ENCODE measurements at places on chromosomes 2 and 18.

DNA sequence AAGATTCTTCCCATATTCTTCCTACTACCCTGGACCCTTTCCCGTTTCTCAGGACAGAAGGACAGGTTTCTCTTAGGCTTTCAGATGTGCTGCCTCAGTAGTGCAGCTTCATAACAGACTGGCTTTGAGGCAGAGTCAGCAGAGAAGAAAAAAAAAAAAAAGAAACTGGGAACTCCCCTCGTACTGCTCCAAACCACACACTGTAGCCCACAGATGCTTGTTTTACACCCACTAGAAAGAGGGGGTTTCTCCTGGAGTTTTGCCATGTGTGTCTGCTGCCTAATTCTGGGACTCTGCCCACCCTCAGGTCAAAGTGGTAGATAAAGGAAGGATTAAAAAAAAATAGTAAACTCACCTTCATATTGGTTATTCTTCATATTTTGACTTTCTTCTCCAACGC lies 95.9 kb downstream of the NCOA1 start:
- no peak for DNase-seq

GRCh38 chr2:129914538-129915302 lies 64.7 kb upstream of the RAB6C start:
- no peak for DNase-seq

DNA sequence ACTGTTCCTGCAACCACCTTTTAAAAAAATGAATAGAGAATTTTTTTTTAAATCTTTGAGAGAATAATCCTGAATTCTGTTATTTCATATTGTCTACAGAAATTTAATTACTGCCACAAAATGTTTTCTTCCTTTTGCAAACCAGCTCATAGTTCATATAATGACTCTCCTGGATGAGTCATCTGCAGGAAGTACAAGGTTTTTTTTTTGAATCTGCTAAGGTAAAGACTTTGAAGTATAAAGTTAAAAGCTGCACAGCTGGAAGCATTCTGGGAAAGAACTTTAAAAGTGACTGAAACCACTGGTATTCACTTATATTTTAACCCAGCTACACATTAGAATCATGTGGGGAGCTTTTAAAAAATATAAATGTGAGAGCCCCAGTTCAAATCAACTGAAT lies 25.4 kb downstream of the SESTD1 start:
- DNase-seq: peak; percentile 38

DNA sequence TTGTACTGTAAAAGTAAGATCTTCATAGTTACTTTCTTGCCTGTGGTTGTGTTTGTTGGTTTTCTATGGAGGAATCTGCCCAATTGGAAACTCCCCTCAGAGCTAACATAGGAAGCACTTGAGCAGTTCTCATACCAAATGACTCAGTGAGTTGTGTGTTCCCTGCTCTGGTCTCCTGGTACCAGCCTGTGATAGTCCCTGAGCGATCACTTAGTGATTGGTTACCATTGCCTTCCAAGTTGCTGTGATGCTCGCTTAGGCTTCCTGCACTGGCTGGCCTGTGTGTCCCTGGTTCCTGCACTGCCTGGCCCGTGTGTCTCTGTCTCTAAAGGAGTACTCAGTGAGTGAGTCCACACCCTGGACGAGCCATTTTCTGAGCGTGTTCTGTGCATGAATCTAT lies 133.0 kb downstream of the MAP4K4 start:
- DNase-seq: no peak

- no peak for DNase-seq
Observed at GRCh38 chr2:197011021-197011417, 84.5 kb upstream of the PGAP1 start.

- no peak for DNase-seq
Observed at GRCh38 chr2:125857971-125858794, 797.8 kb upstream of the GYPC start.

- no peak for DNase-seq
Observed at GRCh38 chr18:51091270-51091669, 61.3 kb downstream of the SMAD4 start.

- no peak for DNase-seq
Observed at GRCh38 chr2:157789256-157789655, 86.9 kb downstream of the ACVR1 start.

DNA sequence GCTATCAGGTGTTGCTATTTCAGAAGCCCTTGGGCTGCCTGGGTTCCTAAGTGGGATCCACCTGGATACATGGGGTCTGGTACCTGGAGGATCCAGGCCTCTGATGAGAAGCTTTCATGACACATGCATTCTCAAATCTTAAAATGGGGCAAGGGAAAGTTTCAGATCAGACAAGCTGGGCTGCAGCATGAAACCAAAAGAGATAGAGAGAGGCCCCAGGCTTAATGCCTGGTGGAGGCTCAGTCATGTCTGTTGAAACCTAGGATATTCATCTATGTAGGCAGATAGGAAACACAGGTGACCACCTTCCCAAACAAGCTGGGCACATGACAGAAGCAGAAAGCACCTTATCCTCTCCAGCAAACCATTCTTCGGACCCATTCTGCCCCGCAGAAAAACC lies 18.8 kb upstream of the PLB1 start:
- DNase-seq: no peak

DNA sequence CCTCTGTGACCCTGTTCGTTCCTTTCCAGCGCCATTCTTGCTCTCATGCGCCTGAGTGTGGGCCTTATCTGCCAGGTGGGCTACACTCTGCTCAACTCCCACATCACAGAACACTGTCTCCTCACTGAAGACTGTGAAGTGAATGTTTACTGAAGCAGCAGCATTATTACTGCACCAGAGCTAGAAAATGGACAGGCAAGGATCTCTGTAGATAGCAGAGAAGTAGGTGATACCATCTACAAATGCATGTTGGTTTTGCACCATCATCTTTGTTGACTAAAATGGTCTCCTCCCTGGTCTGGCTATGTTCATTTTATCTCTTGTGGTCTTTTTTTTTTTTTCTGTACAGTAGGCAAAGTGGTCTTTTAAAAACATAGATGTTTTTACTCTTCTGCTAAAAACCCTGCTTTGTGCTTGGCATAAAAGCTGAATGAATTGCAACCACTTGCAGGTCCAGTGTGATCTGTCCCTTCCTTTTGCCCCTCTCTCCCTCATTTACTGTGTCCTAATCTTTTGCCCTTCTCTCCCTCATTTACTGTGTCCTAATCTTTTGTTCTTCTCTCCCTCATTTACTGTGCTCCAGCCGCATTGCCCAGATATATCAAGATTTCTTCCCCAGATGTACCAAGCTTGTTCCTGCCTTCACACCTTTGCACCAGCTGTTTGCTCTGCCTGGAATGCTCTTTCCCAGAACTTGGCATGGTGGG lies 35.4 kb downstream of the BABAM2 start:
- no peak for DNase-seq

DNA sequence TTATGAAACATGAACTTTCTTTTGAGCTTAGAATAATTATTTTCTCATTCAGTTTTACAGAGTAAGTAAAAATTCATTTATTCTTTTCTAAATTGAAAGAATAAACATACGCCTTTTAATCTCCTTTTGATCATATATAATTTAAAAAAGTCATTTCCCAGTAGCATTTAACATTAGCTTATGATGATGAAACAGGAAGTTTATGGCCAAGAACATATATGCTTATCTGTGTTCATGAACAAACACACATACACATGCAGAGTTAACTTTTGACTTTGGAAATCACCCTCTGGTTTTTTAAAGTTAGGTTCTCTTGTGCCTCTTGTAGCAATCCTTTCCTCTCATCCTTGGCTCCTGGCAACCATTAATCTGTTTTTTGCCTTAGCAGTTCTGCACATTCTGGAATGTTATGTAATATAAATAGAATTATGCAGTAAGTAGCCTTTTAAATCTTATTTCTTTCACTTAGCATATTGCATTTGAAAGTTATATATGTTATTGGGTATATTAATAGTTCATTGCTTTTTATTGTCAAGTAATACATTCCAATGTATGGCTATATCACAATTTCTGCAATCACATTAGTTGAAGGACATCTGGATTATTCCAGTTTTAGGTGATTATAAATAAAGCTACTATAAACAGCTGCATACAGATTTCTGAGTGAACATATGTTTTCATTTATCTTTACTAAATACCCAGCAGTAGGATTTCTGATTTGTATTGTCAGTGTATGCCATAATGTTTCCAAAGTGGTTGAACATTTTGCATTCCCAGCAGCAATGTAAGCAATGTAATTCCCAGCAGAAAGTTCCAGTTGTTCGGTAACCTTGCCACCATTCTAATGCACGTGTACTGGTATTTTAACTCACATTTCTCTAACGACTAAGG lies 210.3 kb downstream of the ZRANB3 start:
- no peak for DNase-seq

DNA sequence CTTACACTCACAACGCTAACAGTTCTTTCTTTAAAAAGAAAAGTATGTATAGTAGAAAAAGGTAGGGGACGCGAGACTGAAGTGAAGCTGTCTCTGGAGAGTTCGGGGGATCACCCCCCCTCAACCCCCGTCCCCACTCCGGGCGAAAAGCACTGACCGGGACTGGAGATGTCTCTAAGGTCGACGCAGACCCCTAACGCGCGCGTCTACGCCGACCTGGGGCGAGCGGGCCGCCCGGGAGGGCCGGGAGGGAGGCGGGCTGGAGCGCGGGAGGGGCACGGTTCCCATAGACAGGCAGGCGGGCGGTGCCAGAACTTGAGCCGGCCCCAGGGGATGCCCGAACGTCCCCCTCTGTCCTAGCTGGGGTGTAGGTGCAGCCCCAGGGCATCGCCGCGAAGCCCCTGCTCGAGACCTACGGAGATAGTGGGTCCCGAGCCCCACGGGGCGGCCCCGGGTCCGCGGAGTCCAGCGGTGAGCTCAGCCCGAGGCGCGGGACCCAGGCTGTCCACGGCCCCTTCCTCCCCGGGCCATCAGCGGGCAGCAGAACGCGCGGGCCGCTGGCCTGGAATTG lies 82.2 kb downstream of the CHRNA1 start:
- no peak for DNase-seq

DNA sequence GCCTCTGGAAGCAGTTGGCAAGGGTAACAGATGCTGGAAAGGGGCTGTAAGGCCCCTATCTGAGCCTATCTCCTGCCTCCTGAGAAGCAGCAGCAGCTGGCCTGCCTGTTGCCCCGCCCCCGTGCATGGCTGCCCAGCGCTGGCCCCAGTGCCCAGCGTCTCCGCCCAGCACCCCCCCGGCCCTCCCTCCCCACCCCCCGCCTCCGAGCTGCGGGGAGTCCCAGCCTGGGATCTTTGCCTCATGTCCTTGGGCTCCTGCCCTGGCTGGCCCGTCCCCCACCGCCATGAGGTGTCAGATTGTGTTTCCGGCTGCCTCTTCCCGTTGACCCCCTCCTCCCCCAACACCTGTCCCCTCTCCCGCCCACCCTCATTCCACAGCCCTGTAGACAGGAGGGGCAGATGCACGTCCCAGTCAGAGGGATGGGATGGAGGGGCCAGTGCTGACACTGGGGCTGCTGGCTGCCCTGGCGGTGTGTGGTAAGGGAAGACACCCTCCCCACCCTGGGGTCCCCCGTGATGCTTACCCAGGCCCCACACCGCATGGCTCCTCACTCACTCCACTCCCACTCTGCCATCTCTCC lies at the start of gene CHRND:
Gene CHRND (plus strand): TSS at position 370 of the 581 bp plus-strand sequence. CDS start 56 bp downstream, at position 426.
- no peak for DNase-seq

DNA sequence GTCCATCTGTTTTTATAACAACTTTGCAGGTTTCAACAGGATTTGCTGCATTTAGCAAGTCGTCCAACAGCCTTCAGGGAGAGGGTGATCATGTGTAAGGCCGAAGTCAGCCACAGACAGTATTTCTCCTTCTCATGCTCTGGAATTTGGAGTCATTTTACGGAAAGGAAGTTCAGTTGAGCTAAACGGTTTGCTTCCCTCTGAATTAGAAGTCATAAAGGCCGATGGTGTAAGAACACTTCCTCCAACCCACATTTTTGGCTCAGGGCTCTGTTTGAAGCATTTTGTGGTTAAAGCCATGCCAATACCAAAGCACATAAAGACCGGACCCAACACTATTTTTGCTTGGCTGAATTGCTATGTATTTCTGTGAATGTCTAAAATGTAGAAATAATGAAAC lies 129.5 kb downstream of the TMEM182 start:
- no peak for DNase-seq

- no peak for DNase-seq
Observed at GRCh38 chr2:95029898-95030341, 4.4 kb downstream of the MAL start.

- DNase-seq: no peak
Observed at GRCh38 chr2:237600205-237600846, 9.8 kb upstream of the RAB17 start.

GRCh38 chr2:98519156-98519555 lies 74.5 kb downstream of the INPP4A start:
- DNase-seq: no peak

DNA sequence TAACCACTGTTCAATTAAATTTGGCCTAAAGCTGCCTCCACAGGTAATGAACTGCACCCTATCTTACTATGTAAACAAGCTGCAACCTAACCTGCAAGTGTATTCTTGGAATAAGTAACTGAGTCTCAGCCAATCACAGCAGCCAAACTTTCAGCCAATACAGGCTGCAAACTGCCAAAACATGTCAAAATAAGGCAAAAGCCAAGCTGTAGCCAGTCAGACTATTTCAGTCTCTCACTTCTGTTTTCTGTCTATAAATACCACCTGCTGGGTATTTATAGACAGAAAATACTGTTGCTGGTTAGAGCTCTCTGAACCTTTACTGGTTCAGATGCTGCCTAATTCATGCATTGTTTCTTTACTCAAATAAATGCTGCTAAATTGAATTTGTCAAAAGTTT lies 14.3 kb downstream of the C2orf76 start:
- DNase-seq: no peak

GRCh38 chr18:55582325-55582724 lies 5.7 kb downstream of the TCF4 start:
- DNase-seq: no peak

GRCh38 chr18:58194028-58194427 lies 150.0 kb downstream of the NEDD4L start:
- DNase-seq: no peak

DNA sequence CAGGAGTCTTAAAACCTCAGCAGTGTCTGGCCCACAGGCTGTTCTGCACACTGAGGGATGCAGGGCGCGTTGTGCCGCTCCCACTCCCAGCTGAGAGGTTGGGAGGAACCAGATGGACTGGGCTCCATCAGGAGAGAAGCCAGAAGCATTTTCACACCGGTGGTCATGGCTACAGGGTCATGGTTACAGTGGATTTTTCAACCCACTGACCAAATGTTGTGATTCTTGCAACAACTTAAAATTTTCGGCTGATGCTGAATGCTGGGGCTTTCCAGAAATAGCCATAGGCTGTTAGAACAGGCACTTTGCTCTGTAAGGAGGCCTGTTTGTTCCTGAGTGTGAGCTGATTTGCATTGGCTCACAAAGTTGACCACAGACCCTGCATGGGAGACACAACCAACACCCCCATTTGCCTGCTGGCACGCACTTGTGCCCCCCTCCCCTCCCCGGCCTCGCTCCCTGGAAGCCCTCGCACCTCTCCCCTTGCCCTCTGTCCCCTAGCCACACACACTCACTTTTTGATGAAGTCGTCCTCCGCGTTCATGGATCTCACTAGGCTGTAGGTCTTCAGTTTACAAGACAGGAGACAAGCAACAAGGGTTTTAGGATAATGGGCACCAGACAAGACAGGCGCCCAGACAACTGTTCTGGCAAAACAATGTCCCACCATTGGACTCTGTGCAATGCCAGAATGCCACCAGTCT lies 3.4 kb downstream of the LPIN1 start:
- no peak for DNase-seq

Measured in DMS153 (cell line).